Stimulated activated CD8-positive, alpha-beta memory T cell treated with anti-CD3 and anti-CD28 coated beads, Interleukin-4, amount 100 ng/mL, for 1 hour (primary cell): ENCODE measurements at places on chromosomes 3 and 15.

DNA sequence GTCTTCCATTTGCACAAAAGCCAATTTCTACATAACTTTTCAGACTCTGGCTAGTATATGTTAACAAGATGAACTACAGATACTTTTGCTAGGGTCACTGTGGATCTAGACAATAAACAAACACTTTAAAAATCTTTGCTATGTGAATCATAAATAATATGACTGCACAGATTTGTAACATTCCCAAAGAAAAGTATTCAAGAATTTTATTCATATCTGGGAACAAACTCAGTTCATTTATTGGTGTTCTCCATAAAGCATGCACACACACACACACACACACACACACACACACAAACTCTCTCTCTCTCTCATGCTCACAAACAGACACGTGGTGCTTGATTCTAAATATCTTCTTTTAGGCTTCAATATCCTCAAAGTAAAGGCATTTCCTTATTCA, 18.8 kb upstream of the THRB start:
- DNase-seq = no peak

- no peak for DNase-seq
These were observed 1296.3 kb upstream of the CADM2 start for GRCh38 chr3:83662381-83662960.

DNA sequence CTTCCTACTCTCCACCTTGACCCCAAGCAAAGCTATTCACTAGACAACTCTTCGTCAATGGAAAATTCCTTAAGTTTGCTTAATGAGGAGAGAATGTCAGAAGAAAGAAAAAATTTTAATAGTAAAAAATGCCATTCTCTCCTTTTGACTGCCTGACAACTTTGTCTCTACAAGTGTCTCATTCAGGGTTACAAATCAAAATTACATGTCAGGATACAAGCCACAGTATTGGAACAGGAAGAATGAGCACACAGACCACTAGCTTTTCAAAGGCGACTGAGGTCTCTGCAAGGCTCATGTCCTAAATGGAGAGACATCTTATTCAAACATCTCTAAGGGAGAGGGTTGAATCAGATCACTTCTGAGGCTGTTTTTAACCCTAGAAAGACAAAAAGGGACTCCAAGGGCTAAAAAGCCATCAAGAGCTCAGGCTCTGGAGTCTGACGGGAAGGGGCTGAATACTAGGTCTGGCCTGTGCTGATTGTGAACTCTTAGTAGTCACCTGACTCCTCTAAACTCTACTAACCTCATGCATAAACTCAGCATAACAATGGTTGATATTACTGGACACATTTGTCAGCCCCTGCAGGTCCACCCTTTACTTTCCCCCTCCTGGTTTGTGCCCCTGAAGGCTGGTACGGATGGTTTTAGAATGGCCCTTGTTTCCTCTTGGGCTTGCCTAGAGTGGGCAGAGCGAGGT, 12.8 kb upstream of the MEIS2 start:
- DNase-seq = no peak

DNA sequence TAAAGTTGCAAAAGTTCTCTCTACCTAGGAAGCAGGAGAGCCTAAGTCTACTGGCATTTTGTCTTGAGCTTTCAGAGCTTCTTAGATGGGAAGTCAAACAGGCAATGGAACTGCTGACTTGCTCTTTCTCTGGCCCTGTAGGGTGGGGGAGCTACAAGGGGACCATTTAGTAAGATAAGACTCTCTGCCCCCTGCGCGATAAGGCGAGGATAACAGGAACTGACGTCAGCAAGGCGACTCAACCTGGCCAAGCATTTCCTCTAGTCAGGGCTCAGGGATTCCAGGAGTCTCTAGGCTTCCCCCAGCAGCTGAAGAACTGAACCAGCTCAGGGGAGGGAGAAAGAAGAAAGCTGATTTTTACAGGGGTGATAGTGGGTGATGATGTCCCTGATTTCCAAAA, 5.8 kb downstream of the RARB start:
- no peak for DNase-seq

DNA sequence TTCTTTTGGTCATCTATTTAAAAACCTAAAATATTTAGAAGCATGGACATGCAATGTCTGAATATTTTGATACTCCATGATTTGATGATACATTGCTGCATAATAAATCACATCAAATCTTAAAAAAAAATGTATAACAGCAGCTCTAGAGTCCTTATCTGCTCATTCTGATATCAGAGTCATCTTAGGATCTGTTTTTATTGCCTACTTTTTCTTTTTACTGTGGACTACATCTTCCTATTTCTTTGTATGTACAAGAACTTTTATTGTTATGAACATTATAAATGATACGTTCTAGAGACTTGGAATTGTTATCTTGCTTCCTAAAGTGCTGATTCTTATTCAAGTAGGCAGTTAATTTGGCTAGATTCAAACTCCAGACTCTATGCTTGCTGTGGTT, 72.7 kb downstream of the IQCH start:
- DNase-seq = no peak

DNA sequence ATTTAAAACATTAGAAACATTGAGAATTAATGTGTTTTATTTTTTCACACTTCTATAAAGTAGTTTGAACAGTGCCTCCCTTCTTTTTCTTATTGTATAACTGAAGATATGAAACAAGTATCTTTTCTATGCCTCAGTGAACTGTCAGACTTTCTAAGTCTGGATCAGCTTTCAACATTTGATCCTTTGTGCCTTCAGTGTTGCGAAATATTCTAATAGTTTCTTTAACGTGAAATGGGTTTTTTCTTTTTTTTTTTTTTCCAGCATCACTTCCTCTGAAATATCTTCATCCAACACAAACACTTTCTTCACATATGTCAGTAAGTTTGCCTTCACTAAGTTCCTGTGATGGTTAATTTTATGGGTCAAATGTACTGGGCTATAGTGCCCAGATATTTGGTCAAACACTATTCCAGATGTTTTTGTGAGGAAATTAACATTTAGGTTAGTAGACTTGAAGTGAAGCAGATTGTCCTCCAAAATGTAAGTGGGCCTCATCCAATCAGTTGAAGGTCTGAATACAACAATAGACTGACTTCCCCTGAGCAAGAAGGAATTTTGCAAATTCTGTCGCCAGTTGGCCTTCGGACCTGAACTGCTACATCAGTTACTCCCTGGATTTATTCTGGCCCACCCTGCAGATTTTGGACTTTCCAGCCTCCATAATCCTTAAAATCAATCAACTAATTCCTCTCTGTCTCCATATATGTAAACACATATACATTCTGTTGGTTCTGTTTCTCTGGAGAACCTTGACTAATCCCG, 6.4 kb upstream of the CPOX start:
- DNase-seq = no peak

DNA sequence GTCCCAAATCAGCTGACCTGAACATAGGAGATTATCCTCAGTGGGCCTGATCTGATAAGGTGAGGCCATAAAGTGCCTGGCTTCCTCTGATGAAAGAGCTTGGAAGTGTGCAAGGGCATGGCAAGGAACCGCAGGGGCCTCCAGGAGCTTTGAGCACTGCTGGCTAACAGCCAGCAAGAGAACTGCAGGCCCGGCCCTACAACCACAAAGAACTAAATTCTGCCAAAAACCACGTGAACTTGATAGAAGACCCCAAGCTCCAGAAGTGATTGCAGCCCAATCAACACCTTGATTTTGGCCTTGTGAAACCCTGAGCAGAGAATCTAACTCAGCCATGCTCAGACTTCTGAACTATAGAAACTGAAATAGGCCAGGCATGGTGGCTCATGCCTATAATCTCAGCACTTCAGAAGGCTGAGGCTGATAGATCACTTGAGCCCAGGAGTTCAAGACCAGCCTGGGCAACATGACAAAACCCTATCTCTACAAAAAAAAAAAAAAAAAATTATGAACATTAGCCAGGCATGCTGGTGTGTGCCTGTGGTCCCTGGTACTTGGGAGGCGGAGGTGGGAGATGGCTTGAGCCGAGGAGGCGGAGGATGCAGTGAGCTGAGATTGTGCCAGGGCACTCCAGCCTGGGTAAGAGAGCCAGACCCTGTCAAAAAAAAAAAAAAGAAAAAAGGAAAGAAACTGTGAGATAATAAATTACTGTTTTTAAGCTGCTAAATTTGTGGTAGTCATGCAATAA, 7.7 kb upstream of the DIS3L start:
- no peak for DNase-seq

GRCh38 chr15:53962646-53963561, 15.3 kb upstream of the UNC13C start:
- no peak for DNase-seq

DNA sequence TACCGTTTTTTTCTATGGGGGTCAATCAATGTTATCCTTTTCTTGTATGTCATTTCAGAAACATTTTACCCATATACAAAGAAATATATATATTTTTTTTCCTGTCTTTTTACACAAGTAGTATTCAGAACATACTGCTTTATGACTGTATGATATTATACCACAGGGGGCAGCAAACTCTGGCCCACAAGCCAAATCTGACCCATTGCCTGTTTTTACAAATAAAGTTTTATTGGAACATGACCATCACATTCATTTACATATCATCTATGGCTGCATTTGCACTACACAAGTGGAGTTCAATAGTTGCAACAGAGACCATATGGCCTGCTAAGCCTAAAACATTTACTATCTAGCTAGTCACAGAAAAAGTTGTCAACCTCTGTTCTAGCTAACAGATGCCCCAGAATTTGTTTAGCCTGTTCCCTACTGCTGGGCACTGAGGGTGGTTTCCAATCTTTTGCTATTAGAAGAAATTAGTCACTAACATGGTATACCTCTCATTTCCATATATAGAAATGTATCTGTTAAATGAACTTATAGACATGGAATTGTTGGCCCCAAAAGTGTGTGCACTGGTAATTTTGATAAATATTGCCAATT, 57.7 kb downstream of the BFSP2 start:
- DNase-seq = no peak

DNA sequence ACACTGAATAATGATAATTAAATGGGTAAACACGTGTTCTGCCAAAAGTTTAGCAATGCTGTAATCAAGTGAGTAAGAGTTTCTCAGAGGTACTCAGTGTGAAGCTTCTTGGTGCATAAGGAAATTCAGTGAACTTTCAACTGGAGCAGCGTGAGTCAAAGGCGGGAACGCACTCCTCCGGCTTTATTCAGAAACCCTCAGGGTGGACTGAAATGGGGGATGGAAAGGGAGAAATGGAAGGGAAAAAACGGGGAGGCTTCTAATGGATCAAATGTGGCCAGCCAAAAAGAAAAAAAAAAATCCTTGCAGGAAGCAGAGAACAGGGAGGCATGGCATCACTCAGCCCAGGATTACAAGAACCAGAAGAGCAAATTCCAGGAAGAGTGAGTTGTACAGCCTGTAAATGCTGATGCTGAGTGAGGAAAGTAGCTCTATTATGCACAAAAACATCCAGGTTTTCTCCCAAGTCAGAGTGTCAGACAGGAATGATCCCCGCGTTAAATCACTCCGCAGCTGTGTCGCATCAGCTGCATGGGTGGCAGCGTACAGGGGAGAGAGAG, 85.3 kb downstream of the ASB7 start:
- DNase-seq = no peak

DNA sequence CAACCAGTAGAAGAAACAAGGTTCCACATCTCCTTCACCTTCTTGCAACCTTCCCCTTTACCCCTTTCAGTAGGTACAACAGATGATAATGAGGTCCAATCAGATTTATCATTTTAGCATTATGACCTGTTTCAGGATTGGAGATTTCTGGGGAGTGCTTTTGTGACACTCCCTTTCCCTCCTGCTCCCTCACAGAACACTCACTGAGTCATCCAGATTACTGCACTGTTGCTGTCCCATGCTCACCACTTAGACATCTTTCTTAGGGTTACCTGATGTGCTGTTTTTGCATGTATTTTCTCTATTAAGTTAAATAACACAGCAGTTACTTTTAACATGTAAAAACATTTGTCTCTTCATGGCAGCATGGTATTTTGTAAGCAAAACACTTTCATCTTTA, 118.5 kb downstream of the MFSD1 start:
- no peak for DNase-seq

DNA sequence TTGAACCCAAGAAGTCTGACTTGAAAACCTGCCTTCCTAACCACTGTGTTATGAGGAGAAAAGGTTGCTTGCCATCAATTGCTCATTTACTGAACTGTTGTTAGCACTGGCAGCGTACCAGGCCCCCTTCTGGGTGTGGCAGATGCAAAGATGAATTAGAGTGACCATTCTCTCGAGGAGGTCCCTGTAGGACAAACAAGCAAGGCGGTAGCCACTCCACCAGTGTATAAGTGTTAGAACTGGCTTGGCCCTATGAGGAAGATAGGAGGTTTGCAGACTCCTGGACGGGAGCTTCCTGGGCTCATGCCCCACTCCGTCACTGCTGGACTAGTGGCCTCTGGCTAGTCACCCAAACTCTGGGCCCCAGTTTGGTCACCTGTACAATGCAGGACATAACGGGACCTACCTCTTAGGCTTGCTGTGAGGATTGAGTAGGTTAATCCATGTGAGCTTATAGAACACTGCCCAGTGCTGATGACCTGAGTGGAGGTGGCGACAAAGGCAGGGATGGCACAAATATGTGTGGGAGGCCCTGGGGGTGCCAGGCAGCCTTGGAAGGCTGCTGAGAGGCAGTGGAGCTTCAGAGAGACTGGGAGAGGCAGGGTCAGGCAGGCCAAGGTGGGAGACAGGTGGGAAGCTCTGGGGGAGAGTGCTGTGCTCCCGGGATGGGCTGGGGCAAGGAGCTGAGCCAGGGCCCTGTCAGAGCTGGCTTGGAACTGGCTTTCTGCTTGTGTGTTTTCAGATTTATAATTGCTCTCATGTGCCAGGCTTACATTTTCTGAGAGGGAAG, 145.9 kb downstream of the DNAJB8 start:
- no peak for DNase-seq

GRCh38 chr3:58082047-58082446, 73.8 kb downstream of the FLNB start:
- no peak for DNase-seq

GRCh38 chr3:113532698-113533533, 561 bp downstream of the SIDT1 start:
- DNase-seq = peak; percentile 31

- DNase-seq = no peak
These were observed 57.4 kb upstream of the DIPK2A start for GRCh38 chr3:143914257-143914656.

DNA sequence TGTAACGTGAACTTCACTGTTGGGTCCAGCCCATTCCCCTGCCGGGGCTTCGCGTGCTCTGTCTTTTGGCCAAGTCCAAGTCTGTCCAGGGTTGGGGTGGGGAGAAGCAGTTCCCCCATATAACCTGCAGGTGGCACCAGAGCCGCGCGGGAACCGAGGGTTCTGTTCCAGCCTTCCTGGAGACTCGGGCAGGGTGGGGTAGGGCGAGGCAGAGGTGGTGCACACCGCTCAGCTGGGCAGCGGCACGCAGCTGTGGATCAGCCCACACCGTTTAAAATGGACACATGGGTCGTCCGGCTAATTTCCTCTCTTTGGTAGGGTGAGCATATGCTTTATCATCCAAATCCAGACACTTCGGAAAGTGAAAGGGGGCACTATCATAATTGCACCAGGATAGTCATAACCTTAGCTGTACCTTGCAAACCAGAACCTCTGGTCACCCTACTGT, 118.1 kb downstream of the TBC1D2B start:
- peak; percentile 58 for DNase-seq
